ENCODE measurements at places on chromosomes 3 and 15.

DNA sequence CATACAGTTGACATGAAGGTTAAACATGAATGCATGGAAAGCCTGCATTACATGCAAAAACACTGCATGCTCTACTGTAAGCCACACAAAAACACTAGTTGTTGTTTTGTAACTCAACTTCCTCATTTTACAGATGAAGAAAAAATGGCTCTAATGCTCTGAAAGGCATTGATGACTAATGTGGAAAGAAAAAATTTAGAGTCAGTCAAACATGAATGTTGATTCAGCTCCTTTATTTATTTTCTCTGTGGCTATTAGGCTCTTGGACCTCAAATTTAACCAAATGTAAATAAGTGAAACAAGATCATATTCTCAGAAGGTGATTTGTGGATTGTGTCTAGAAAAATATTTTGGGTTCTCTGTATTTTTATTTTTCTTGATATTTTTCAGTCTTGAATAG is 336.7 kb upstream of the ZNF717 start:
- DNase-seq: no peak

DNA sequence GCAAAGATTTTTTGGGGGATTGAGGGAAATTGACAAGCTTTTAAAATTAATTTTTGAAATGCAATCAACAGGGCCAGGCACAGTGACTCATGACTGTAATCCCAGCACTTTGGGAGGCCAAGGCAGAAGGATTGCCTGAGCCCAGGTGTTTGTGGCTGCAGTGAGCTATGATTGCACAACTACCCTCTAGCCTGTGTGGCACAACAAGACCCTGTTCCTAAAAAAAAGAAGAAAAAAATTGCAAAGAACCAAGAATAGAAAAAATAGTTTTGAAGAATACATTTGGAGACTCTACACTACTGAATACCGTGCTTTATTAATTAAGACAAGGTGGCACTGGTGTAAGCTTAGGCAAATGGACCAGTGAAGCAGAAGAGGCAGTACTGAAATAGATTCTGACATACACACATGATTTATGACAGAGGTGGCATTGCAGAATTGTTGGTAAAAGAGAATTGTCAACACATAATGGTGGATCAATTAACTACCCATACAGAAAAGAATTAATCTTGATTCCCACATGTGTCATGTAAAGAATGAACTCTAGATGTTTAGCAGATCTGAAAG is 443.3 kb upstream of the ATP11B start:
- no peak for DNase-seq

GRCh38 chr3:142934128-142934886 is 29.2 kb downstream of the PAQR9 start:
- DNase-seq: no peak

DNA sequence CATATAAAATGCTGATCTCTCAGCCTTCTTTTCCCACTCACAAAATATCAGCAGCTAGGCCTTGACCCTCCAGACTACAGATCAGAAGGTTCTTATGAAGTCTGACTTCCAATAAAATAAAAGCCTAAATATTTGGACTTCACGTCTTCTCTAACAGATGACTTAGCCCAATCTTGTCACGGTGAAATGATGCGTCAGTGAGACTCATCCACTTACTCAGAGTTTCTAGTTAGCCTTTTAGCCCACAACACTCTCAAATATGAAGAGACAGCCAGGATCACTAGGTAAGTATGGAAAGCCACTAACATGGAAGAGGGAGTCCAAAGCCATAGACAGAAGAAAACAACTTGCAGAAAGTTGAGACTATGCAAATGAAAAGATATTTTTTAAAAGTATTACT is 601.2 kb downstream of the PYDC2 start:
- no peak for DNase-seq

GRCh38 chr15:33975022-33975565 is 6.8 kb downstream of the CHRM5 start:
- DNase-seq: no peak

GRCh38 chr3:67691926-67692325 is 37.5 kb upstream of the SUCLG2 start:
- DNase-seq: no peak

- no peak for DNase-seq
Observed at GRCh38 chr15:93619597-93619996, 530.6 kb upstream of the RGMA start.

GRCh38 chr3:31891876-31892455 is 89.1 kb downstream of the OSBPL10 start:
- no peak for DNase-seq

DNA sequence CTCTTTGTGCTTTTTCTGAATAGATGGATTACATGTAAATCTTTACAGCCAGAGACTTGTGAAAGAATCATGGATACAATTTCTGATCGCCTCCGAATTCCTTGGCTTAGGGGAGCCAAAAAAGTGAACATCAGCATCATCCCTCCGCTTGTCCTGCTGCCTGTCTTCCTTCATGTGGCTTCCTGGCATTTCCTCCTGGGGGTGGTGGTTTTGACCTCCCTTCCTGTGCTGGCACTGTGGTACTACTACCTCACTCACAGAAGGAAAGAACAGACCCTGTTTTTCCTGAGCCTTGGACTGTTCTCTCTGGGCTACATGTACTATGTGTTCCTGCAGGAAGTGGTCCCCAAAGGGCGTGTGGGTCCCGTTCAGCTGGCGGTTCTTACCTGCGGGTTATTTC is 5.9 kb downstream of the ZDHHC23 start:
- DNase-seq: no peak

DNA sequence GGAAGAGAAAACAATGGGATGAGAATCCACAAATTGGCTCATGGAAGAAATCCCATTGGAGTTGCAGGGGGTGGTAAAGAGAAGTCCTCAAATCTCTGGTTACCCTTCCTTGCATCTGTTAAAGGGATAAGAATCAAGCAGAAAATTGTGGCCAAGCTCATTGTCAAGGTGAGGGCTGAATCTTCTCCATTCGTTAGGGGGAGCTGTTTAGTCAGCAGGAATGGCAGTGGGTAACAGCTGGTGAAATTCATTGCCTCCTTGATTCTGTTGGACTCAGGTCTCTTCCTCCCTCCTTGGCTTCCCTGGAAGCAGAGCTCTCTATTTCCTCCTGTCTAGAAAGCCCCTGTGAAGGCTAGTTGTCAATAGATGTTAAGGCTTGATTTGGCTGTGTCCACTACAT is 343.1 kb upstream of the SEMA6D start:
- no peak for DNase-seq

DNA sequence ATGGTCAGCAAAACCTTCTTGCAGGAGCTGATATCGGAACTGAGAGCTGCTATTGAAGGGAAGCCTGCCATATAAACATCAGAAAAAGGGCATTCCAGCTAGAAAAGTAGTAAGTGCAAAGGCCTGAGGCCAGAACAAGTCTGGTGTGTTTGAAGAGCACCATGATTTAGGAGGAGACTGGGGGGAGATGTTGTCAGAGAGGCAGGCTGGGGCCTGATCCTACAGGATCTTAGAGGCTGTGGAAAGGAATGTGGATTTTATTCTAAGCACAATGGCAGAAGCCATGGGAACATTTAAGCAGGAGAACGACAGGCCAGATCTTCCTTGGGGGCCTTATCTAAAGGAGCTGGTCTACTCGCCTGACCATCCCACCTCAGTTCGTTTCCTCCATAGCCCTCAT is 5.1 kb upstream of the MUC13 start:
- DNase-seq: no peak

- no peak for DNase-seq
Observed at GRCh38 chr3:133211449-133211848, 173.3 kb downstream of the TMEM108 start.

- no peak for DNase-seq
Observed at GRCh38 chr3:126907557-126907956, 75.4 kb upstream of the PLXNA1 start.

- peak; percentile 82 for DNase-seq
Observed at GRCh38 chr3:20041197-20041780, 1.0 kb downstream of the KAT2B start.

GRCh38 chr3:178440043-178440442 is 96.2 kb upstream of the KCNMB2 start:
- DNase-seq: no peak

- DNase-seq: no peak
Observed at GRCh38 chr15:81165535-81165934, 31.1 kb upstream of the IL16 start.

DNA sequence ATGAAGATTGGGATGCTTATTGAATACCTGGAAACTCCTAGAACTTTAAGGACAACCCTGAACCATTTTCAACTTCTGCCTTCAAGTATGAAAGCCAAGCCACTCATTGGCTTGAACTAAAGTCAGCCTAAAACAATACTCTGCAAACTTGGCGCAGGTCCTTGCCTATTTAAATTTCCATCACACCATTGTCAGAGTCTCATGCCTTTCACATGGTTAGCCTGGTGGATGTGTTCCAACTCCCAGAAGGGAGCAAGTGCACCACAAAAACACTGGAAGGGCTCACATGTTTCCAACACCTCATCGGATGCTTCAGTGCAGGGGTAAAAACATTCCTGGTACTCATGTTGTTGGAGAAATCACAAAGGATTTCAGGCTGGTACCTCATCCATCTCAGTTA is 511.6 kb upstream of the MDFIC2 start:
- no peak for DNase-seq

GRCh38 chr3:193775421-193776077 is 182.5 kb downstream of the OPA1 start:
- DNase-seq: no peak

GRCh38 chr3:71478568-71478967 is 105.0 kb downstream of the FOXP1 start:
- DNase-seq: peak; percentile 77
